ENCODE measurements at places on chromosomes 7 and 10.

DNA sequence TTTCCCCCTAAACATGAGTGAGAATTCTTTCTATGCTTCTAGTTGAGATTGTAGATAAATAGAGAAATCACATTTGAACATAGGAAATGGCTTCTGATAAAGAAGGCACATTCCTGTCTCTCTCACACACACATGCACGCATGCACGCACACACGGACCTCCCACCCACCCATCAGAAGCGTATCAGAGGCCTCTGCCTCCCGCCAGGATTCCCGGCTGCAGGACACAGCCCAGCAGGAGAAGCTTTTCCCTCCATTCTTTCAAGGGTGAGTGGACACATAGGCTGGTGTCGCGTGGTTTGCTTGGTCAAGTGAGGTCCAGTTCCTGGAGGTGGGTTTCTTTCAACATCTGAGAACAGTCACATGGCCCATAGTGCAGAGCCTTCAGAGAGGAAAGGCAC, 34.2 kb downstream of the KLF6 start:
- DNase-seq, result no peak

DNA sequence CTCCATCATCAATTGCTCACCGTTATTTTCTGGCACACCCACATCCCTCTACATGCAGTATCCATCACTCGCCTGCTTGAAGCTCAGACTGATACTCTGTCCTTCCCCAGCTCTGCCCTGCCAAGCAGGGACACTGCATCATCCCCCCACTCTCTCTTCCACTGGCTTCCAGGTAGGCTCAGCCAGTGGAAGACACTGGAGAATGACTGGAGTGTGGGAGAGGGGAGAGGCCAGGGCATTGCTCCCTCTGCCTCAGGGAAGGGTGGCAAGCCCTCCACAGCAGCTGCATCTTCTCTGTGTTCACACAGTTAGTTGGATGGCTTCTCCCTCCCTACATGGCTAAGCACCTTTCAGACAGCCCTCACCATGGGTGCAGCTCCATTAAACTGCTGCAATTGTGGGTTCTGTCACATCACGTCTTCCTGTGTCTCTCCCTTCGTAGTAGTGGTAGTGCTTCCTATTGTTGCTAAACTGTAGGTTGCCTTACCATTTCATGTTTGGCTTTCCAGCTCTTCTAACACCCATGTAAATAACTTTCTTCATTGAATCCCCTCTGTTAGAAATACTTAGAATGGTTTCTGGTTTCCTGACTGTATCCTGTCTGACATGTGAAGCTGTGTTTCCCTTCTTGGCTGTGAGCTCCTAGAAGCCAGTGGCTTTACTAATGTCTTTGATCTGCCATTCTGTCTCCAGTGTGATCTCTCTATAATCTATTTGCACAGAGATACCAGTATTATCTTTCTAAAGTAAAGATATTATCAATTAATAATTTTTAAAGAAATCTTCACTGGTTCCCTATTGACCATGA, 483.7 kb upstream of the LRRN3 start:
- no peak for DNase-seq

DNA sequence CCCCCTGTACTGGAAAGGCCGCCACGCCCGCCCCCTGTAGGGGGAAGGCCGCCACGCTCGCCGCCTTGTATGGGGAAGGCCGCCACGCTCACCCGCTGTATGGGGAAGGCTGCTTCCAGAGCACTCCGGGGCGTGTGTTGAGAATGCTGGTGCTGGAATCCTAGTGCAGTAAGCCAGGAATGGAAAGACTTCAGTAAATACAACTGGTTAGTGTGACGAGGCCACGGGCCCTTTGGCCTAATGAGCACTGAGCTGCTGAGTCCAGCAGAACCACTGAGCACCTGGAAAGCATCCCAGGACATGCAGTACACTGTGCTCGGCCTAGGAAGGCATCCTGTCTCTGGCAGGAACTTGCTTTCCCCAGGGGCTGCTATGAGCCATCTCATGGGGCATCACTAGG, 398.9 kb downstream of the PTPRN2 start:
- DNase-seq, result no peak

GRCh38 chr7:157152391-157152937, 13.7 kb downstream of the UBE3C start:
- no peak for DNase-seq

GRCh38 chr10:49134327-49134726, 506 bp upstream of the FAM170B start:
- peak; percentile 18 for DNase-seq

GRCh38 chr10:43086321-43086942, 9.6 kb downstream of the RET start:
- no peak for DNase-seq

DNA sequence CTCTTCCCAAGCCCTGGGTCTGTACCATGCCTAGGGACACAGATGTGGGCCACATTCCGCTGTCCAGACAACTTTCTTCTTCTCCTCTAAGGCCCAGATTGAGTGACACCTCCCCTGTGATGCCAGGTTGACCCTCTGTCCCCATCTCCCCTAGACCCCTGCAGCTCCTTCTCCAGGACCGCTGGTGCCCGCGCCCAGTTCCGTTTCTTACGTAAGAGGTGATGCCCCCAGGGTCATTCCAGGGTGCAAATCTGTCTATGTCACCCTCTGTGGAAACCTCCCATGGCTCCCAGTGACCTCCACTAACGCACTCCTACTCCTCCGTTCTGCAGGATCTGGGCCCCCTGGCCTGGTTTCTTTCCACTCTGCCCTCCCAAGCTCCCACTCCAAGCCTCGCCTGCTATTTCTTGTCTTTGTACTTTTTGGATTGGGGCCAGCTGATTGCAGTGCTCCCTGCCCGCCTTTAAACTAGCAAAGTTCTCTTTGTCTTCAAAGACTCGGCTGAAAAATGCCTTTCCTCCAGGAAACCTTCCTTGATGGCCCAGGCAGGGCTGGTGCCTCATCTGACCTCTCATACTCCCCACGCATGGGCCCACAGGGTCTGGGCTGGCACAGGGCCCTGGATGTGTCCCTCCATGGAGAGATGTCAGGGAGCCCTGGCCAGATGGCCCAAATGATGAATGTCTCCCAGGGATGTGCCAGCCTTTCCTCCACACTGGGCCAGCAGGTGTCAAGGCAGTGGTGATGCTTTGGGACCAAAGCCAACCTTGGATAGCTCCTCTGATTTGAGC, 21.3 kb upstream of the ELN start:
- DNase-seq, result no peak

- DNase-seq, result peak; percentile 14
These were observed 42.3 kb upstream of the SGCE start for GRCh38 chr7:94698275-94698674.

GRCh38 chr7:42745357-42746059, 166.4 kb downstream of the C7orf25 start:
- no peak for DNase-seq

DNA sequence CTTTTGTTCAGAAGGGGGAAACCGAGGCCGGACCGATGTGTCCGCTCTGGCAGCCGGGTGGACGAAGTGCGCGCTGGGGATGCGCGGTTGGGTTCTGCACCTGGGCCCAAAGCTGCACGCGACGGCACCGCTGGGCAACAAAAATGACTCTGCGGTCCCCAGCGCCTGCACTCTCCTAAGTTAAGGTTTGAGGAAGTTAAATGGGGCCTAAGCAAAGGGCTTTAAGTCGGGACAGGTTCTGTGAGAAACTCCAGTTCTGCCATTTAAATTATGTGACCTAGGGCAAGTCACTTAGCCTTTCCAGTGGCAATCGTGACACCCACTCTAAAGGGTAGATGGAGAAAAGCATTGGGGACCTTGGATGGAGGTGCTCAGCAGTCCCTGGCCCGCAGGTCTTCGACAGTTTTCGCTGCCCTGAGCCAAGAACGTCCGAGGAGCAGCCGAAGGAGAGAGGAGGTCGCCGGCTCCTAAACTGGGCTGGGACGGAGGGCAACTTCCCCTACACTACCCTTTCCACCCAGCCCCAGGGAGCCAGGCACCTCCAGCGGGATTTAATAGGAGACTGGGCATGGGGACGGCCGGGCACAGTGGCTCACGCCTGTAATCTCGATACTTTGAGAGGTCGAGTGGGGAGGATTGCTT, 534 bp upstream of the ACBD5 start:
- peak; percentile 69 for DNase-seq

DNA sequence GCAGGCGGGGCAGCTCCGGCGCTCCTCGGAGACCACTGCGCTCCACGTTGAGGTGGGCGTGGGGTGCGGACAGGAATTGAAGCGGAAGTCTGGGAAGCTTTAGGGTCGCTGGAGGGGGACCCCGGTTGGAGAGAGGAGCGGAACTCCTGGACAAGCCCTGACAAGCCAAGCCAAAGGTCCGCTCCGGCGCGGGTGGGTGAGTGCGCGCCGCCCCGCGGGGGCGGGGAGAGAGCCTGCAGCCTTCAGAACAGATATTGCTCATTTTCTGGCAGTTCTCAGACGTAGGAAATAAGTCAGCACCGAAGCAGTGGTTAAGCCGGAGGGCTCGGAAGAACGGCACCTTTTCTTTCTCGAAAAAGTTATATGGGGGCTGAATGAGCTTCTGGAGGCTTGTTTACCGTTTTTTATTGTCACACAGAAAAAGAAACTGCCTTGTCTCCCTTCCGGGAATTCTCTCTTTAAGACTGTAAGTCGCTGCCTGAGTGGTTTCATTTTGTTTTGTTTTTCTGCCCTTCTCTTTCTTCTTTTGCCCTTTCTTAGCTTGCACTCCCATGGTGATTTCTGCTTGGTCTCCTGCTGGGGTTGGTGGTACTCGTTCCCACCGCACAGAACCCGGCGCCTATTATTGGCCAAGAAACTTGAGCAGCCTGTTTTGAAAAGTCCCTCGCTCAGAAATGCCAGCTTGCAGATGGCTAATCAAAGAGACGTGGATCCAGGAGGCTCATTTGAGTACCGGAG, 732 bp downstream of the FAS start:
- peak; percentile 36 for DNase-seq

- no peak for DNase-seq
These were observed 108.3 kb upstream of the CDK6 start for GRCh38 chr7:92944633-92945032.

- no peak for DNase-seq
These were observed 7.6 kb upstream of the ZNF12 start for GRCh38 chr7:6714360-6714759.

- DNase-seq, result no peak
These were observed 248.5 kb downstream of the SFMBT2 start for GRCh38 chr10:7162331-7162730.

- no peak for DNase-seq
These were observed 228.2 kb downstream of the AHR start for GRCh38 chr7:17526621-17527020.

DNA sequence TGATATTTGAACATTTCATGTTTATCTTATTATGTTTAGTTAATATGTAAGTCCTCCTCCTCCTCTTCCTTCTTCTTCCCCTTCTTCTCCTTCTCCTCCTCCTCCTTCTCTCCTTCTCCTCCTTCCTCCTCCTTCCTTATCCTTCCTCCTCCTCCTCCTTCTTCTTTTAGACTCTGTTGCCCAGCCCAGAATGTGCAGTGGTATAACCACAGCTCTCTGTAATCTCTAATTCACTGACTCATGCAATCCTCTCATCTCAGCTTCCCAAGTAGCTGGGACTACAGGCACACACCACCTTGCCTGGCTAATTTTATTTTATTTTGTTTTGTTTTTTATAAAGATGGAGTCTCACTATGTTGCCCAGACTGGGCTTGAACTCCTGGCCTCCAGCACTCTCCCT, 83.4 kb upstream of the ODAD2 start:
- no peak for DNase-seq

DNA sequence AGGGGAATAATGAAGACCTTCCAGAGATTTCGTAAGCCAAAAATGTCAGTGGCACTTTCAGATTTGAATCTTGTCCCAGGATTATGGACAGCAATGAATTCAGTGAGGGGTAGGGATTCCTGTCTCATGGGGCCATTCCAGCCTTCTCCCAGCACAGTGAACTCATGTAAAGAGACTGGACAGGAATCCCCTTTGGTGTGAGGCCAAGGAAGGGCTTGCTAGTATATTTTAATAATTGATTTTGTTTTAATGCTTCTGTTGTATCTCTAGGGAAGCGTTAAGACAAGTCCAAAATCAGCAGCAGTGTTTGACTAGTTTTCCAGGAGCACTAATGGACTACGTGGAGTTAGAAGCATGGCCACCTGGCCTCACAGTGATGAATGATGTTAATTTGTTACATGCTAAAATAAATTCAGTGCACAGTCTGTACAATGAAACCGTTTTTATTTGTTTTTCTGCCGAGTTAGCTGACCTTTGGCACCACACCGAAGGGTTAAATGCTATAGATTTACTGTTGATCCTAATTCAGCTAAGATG, 214.0 kb upstream of the DKK1 start:
- DNase-seq, result no peak

- peak; percentile 89 for DNase-seq
These were observed 91.2 kb downstream of the GTF2IRD1 start for GRCh38 chr7:74544706-74545469.

- no peak for DNase-seq
These were observed 13.7 kb downstream of the CLCN1 start for GRCh38 chr7:143329471-143330170.

DNA sequence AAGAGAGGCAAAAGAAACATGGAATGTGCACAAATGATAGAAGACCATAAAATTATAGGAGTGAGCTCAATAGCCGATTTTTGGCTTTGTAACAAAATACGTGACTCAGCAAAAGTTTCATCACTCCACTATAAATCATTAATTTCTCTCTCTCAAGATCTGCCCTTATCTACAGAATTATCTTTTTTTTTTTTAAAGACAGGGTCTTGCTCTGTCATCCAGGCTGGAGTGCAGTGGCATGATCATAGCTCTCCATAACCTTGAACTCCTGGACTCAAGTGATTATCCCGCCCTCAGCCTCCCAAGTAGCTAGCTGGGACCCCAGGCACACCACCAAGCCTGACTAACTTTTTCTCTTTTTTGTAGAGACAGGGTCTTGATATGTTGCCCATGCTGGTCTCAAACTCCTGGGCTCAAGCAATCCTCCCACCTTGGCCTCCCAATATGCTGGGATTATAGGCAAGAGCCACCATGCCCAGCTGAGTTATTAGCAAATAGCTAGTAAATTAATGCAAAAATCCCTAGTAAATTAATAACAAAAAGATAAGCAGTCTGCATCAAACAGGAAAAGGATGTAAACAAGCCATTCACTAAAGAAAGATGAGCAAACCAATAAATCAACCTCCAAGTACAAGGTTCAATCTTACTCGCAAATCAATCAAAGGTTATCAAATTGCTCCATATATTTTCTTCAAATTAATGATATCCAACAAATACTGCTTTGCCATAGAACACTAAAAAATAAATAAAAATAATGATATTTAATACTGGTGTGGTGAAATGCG, 450.7 kb downstream of the PARD3 start:
- DNase-seq, result no peak

GRCh38 chr7:99461221-99461620, 4.7 kb downstream of the ATP5MF start:
- DNase-seq, result no peak

GRCh38 chr10:98470850-98471249, 24.1 kb upstream of the HPS1 start:
- no peak for DNase-seq

DNA sequence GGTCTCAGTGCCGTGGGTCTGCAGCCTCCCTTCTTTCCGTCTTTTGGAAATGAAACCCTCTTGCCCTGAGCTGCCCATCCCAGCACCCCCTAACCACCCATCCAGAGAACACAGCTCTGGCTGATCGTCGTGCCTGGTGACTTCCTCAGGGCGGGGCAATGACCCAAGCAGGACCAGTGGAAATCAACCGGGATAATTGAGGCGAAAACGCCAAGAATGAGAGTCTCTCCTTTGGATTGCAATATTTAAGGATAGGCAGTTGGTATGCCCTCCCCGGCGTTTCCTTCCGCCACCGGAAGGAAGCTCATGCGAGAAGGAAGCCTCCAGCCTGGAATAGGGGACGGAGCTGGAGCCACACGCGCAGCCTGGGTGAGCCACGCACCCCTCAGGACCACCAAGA, 73.7 kb upstream of the PFKP start:
- no peak for DNase-seq

Measured in MV-4-11 (cell line).